ENCODE measurements at places on chromosomes 6 and 20.

- DNase-seq = peak; percentile 12
These were observed 47.8 kb downstream of the GMPR start for GRCh38 chr6:16286151-16286522.

- no peak for DNase-seq
These were observed 271.5 kb downstream of the FOXA2 start for GRCh38 chr20:22312744-22313346.

DNA sequence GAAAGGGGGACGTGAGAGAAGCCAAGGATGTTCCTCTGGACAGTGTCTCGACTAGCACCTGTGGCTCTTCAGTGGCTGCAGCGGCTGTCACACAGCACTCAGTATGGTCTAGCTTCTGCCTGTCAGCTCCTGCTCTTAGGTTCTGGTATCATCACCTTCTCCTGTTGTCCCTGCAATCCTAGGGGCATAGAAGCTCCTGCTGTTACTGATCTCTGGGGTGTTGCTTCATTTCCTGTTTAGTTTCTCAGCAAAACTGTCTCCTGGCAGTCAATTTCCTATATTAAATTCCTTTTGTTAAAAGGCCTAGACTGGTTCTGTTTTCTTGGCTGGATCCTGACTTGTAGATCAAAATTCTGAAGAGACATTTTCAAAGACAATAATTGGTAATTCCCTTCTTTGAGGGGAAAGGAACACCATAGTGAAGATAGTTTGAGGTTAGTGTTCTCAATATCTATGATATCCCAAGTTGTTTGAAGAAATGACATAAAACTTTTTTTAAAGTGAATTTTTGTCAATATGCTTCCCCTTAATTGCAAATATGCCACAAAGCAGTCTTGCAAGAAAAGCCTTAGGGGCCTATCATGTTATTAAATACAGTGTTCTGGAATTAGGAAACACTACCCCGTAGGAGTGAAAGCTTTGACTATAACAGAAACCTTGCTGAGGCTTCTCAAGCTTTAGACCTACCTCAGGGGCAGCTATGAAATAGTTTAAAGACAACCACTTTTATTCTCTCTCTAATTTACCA is 148.5 kb downstream of the KIF6 start:
- DNase-seq = no peak

- DNase-seq = no peak
These were observed 23.3 kb downstream of the ADGRG6 start for GRCh38 chr6:142325111-142325510.

DNA sequence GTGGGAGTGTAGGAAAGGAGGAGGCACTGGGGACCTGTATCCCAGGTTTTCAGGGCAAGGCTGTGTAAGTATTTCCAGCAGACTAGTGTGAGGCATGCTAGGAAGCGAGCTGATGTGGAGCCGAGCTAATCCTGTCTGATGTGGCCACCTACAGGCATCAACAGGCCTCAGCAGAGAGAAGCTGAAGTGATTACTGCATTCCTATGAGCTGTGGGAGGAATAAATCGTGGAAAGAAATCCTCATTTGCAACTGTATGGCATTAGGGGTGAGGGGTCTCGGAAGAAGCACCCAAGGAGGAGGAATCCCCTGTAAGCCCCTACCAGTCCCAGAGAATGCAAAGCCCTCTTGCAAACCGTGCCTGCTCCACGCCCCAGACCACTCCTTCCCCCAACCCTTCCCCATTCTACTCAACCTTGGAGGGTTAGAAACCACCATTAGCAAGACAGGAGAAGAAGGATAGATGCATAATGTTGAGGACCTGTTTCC is 41.6 kb downstream of the C6orf15 start:
- no peak for DNase-seq

- DNase-seq = no peak
These were observed 45.1 kb downstream of the FNDC1 start for GRCh38 chr6:159214281-159214680.

- DNase-seq = no peak
These were observed 195.4 kb upstream of the RUNX2 start for GRCh38 chr6:45132658-45133294.

- no peak for DNase-seq
These were observed 69.0 kb upstream of the CD93 start for GRCh38 chr20:23155141-23155590.

DNA sequence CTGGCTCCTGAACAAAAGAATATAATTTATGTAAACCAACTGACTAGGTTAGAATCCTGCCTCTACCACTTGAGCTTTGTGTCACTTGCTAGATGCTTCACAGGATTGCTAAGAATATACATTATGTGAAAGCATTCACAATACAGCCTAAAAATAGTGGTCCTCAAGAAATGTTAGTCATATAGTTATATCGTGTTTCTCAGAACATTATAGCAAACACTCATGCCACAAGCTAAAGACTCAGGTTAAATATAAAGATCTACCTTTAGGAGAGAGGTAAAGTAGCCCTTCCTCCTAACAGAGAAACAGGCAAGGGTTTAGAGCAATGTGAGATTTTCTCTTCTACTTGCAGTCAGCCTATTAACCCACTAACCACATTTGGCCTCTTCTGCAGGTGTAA is 17.8 kb upstream of the ALDH8A1 start:
- no peak for DNase-seq

GRCh38 chr6:80618953-80619352 is 512.5 kb downstream of the BCKDHB start:
- no peak for DNase-seq

- DNase-seq = no peak
These were observed 30.9 kb downstream of the ZFP64 start for GRCh38 chr20:52160621-52161204.

GRCh38 chr6:43707269-43707668 is 19.7 kb upstream of the MRPS18A start:
- DNase-seq = no peak

DNA sequence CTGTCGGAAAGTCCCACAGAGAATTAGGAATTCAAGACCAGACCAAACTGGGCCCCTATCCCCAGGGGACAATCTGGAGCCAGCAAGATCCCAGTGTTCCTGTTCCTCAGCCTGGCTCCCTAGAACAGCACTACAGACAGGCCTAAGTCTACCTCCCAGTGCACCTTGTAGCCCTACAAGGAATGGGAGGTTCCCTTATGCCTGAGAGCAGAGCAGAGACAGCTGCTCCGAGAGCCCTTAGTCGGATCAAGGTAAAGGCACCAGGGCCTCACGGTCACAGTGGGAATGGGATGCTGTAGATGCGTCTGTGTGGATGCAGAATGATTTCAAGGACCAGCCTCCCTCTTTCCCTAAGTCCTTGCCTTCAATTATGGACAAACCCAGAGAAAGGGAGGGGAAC is 204.5 kb upstream of the STXBP5 start:
- DNase-seq = no peak

- DNase-seq = no peak
These were observed 217.6 kb upstream of the FOXQ1 start for GRCh38 chr6:1094306-1094705.

GRCh38 chr20:52383995-52384621 is 192.5 kb upstream of the ZFP64 start:
- DNase-seq = no peak

DNA sequence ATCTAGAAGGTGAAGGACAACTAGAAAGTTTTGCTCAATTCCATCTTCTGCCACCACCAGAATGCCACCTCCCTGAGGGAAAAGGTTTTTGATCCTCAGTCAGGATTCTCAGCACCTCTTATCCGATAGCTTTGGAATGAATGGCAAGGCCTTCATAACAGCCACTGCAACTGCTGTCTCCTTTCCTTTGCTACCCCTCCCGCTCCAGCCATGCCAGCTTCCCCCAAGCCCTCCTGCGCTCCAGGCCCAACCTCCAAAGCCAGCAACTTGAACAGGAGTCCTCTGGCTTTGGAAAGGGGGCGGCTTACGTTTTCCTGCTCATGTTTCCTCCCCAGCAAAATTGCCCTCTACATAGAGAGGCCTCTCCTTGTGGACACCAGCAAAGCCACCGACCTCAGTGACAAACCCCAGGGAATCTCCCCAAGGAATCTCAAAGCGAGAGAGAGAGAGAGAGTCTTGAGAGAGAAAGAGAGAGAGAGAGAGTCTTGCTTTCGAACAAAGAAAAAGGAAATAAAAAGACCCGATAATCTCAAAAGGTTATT is 420 bp upstream of the BTN2A1 start:
- DNase-seq = no peak

DNA sequence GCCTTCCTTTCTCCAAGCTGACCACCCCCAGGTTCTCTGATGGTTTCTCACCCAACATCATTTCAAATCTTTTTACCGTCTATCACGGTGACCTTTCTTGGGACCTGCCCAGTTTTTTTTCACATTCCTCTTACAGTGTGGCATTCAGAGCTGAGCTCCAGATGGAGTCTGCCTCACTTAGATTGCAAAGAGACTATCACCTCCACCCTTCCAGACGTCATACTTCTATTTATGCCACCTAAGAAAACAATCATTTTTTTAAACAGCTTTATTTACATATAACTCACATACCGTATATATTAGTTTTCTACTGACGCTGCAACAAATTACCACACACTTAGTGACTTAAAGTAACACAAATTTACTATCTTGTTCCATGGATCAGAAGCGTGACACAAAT is 32.3 kb upstream of the CTNNBL1 start:
- DNase-seq = no peak

GRCh38 chr6:43966853-43967718 is 160.2 kb downstream of the MRPL14 start:
- DNase-seq = no peak

GRCh38 chr6:149985481-149985937 is 21.8 kb downstream of the ULBP1 start:
- DNase-seq = no peak

DNA sequence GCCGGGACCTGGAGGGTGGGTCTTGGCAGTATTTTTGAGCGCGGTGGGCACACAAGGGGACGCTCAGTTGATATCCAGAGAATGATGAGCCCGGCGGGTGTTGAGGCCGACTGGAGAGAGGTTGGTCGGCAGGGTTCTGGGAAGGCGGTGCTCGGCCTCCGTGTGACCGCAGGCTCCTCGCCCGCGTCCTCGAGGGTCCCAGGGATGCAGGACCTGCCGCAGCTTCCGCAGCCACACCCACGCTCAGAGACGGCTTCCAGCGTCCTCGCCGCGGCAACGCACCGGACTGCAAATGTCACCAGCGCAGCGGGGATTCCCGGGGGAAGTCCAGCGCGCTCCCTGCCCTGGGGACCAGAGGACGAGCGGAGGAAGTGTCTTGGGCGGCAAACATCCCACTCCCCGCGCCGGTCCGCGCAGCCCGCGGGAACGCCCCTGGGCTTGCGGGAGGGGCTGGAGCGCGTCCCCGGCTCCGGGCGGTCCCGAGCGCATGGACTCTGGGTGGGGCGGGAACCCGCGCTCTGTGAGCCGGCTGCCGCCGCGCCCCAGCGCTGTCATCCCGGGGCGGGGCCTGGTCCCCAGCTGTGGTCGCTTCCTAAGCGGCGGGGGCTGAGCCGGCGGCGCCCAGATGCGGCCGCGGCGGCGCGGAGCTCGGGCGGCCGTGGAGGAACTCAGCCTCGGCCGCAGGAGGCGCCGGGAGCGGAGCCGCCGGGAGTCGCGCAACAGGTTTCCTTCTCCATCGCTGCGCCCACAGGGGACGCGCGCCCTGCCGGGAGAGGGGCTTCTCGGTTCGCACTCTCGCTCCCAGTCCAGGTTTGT is at the start of gene STX11:
Gene STX11, plus strand, starts transcription at position 624 of the 816 bp plus-strand sequence. CDS start 36,111 bp downstream, outside the sequence.
- DNase-seq = peak; percentile 83

Measured in CD4-positive, alpha-beta T cell treated with Interleukin-12 subunit alpha and Interleukin-12 subunit beta, for 1 hour (primary cell).